ENCODE measurements at places on chromosomes 6 and 20.

DNA sequence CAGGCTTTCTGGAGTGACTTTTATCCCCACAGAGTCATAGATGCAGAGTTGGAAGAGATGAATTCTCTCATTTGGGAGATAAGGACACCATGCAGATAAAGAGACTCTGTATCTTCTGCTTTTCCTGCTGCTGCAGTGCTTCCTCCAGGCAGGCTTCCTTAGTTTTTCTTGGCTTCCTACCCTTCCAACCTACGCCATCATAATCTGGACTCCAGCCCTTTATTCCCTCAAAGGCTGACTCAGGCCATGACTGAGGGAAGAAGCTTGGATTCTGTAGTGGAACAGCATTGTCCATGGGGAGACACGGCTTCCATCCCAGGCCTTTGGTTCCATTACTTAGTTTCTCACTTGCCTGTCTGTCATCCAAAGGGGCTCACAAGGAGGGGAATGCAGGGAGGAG lies 6.5 kb upstream of the RNF24 start:
- no peak for DNase-seq

GRCh38 chr20:3223994-3224680 lies 14.8 kb downstream of the ITPA start:
- DNase-seq: no peak

- no peak for DNase-seq
Observed at GRCh38 chr20:61924858-61925554, 140.7 kb downstream of the TAF4 start.

- no peak for DNase-seq
Observed at GRCh38 chr20:25039697-25040437, 18.1 kb downstream of the ACSS1 start.

DNA sequence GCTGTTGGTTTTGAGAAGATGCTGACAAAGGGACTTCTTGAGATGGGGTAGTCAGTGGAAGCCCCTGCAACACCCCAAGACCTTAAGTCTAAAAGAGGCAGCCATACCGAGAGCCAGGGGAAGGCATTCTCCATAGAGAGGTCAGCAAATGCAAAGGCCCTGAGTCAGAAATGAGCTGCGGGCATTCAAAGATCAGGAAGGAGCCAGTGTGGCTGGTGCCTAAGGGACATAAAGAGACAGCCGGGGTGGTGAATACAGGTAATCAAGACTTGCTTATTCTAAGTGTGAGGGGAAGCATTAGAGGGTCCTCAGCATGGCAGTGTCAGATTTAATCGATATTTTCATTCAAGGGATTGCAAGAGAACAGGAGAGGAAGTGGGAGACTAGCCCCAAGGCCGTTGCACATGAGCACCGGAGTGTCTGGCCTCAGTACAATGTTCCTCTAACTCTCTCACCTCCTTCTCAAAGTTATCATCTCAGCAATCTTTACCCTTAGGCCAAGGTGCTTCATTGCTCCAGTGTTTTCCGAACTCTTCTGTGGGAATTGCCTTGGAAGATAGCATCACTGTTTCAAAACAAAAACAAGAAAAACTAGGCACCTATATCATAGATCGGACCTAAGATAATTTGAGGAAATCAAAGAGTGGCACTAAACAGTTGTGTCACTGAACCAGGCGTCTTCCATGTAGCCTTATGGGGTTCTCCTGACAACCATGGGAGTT lies 173.2 kb downstream of the DOK5 start:
- DNase-seq: no peak

GRCh38 chr20:2130683-2131082 lies 29.1 kb downstream of the STK35 start:
- no peak for DNase-seq

- DNase-seq: no peak
Observed at GRCh38 chr6:53627391-53628218, 38.0 kb downstream of the KLHL31 start.

GRCh38 chr6:157990321-157991066 lies 8.8 kb downstream of the SYNJ2 start:
- no peak for DNase-seq
